ENCODE measurements at places on chromosomes 12 and 14. TPM values are rescaled to one million over a fixed set of nuclear protein-coding genes. Genes with fewer than 3 reads are reported as not detected.

Gene PGF
- 8.6 TPM for total RNA-seq

Gene MAP3K9
- 9.2 TPM for total RNA-seq

Gene KRT74
- total RNA-seq: not detected

Gene KRT73
- not detected for total RNA-seq

Gene GUCY2C
- total RNA-seq: 0.07 TPM

Gene PA2G4
- 91.4 TPM for total RNA-seq

Gene KRT80
- total RNA-seq: 3.0 TPM

Gene COQ5
- total RNA-seq: 28.9 TPM

DNA sequence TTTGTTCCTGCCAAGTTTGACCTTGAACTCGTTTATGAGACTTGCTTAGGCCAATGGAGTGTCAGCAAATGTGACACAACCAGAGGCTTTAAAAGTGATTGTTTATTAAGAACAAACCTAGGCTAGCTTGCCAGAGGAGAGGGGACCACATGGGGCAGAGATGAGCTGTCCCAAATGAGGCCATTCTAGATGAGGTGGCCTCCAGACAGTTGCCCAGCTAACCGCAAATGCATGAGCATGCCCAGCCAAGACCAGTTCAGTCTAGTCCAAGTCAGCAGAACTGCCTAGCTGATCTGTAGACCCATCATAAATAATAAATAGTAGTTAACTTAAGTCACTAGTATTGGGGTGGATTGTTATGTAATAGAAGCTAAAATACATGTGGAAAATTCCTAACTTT lies 172.8 kb upstream of the DYRK2 start:
- DNase-seq: no peak

DNA sequence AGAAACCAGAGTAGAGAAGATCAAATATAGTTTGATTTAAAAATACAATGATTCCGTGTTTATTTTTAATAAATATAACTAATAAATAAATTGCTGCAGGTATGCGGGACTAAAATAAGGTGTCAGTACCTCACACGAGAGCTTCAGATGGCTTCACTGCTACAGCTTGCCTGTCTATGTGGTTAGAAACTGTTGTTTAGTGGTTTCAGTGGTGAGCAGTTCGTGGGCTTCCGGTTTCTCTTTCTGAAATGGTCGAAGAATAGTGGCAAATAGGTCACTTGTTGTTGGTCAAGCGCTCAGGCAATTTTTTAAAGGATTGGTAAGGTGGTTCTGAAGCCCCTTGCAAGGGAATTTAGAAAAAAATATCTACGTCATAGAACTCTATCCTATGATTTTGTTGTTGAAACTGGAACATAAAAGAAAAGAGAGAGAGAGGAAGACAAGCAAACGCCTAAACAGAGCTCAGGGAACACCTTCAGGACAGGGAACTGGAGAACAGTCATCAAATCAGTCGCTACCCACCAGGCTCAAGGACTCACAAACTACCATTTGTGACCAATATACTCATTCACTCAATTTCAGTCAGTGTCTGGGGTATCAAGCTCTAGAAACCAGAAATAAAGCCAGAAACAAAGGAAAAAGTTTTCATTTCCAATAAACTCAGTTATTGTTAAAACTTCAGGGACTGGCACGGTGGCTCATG lies 31.3 kb downstream of the GABARAPL1 start:
- no peak for DNase-seq

- no peak for DNase-seq
Observed at GRCh38 chr12:100027671-100028070, 42.9 kb upstream of the ANKS1B start.

DNA sequence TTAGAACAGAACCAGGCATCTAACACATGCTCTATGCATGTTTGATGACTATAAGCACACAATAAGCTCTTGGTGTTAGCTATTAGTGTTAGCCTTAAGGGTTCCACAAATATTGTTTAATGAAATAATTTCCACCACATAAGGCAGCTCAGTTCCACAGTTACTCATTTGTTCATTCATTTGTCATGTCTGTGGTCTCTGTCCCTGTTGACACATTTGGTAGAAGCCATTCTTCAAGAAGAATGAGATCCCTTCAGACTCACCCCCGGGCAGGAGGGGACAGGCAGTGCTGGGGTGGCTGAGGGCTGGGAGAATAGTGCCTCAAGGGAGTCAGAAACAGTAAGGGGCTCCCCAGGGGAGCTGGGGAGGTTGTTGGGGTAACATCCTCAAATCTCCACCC lies 3.7 kb upstream of the FAIM2 start:
- DNase-seq: no peak

DNA sequence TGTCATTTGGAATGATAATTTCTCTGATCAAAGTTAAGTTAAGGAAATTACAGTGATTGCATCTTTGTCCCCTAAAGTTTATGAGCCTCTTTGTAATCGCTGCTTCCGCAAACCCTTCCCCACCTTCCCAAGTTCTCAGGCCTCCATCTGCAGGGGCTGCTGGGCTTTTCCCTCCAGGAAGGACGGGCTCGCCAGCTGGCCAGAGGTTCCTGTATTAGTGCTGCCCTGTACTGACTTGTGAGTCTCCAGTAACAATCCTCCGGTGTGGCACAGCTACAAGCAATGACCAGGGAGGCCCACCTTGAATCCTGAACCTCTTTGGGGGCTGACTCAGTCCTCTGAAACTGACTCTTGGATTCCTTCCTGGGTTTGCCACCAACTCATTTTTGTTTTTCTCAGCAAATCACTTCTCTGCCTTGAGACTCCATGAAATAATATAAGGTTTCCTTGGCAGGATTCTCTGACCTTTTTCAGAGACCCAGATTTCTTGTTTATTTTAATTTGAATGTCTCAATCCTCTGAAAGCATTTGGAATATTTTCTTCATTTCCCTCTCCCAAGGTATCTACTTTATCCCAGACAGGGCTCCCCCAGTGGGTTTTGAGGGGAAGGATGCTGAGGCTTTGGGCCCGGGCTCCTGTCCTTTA lies 398.6 kb downstream of the ZFP36L1 start:
- DNase-seq: no peak

GRCh38 chr12:123384994-123385376 lies 1.1 kb downstream of the KMT5A start:
- DNase-seq: no peak

DNA sequence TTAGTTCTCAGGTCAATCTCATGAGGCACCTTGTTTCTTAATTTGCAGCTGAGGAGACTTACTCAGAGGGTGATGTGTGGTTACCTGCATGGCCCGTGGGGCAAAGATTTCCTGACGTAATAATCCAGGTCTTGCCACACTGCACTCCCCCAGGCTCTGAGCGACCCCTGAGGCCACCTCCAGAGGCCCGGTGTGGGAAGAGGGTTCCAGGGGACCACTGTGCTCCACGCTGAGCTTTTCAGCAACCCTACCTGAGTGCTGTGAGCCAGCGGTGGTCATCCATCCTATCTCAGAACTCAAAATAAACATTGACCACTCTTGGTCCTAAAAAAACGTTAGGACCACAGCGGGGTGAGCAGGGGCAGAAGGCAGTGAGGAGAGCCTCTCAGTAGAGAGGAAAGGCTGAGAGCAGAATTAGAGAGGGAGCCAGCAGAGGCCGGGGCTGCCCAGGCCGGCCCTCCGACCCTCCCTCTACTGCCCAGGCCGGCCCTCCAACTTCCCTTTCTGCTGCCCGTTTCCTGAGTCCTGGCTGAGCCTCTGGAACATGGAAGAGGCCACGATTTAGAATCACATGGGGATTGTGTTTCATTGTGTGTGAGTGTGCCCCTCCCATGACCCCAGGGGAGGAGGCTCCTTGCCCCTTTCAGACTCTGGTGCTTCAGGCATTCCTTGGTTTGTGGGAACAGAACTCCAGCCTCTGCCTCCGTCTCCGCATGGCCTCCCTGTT lies 188.2 kb upstream of the DIO3 start:
- no peak for DNase-seq

- DNase-seq: no peak
Observed at GRCh38 chr12:93100610-93101009, 171.5 kb upstream of the EEA1 start.

GRCh38 chr12:121443193-121443870 lies 43.4 kb downstream of the RNF34 start:
- DNase-seq: peak; percentile 90

GRCh38 chr14:92990456-92991430 lies 67.8 kb downstream of the CHGA start:
- no peak for DNase-seq

DNA sequence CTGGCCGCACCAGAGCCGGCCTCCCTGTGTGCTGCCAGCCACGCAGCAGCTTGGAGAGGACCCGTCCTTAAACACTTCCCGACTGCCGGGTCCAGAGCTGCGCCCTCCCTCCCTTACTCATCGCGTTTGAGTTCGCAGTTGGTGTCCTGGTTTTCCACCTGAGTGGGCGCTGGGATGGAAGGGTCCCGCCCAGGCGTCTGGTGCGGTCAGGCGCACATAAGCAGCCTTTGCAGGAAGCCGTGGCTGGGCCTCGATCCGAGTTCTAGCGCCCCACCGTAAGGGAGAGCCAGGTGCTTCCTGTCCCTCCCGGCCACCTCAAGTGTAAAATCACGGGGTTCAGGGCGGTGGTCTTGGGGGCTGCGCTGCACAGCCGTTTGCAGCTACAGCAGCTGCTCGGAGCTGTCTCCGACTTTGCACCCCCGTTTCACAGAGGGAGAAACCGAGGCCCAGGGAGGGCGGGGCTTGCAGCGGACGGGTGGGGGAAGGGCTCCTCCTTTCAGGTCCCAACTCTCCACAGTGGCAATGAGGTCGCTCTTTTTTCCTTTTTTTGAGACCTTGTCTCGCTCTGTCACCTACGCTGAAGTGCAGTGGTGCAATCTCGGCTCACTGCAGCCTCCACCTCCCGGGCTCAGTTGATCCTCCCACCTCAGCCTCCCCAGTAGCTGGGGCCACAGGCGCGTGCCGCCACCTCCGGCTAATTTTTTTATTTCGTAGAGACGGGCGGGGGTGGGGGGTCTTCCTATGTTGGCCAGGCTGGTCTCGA lies 51.3 kb downstream of the LRCOL1 start:
- no peak for DNase-seq

GRCh38 chr12:63904653-63905052 lies 60.2 kb downstream of the SRGAP1 start:
- no peak for DNase-seq

- no peak for DNase-seq
Observed at GRCh38 chr12:50574601-50575348, 70.0 kb downstream of the DIP2B start.

DNA sequence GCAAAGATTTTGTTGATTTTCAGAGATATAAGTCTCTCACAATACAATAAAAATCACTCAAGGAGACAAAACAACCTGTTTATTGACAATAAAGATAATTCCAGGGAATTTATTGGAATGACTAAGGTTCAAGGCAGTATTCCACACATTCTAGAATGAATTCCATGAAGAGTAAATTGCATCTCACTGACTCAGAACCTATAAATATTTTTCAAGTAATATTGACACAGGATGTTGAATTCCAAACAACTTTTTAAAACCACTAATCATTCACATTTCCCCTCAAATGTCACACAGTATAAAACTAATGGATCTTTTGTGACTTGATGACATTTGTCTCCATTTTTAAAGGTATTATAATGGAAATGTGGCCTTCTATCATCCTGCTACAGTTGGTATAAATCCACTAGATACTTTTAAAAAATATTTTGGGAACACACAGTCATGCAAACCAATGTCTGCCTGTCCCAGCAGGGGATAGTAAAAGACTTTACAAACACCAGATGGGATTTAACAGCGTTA lies 42.1 kb upstream of the LGR5 start:
- DNase-seq: no peak

DNA sequence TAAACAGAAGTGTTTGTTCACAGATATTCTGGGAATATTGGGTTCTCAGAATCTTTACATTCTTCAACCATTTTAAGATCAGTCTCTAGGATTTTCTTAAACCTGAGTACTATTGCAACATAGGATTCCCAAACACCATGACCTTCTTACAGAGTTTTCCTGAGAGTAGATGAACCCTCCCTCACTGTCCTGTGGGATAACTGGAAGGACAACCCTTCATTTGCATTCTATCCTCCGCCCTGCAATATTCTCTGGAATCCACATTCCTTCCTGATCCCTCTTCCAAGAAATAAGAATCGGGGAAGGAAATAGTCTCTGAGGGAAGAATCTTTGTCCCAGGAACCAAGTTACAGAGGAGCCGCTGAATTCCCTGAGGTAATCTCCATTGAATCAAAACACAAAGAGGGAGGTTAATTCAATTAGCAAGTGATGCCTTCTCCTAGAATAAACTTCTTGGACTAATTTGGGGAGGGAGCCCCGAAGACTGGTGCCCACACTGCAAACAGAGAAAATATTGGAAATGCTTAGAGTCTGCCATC lies 99.8 kb upstream of the MBIP start:
- no peak for DNase-seq

DNA sequence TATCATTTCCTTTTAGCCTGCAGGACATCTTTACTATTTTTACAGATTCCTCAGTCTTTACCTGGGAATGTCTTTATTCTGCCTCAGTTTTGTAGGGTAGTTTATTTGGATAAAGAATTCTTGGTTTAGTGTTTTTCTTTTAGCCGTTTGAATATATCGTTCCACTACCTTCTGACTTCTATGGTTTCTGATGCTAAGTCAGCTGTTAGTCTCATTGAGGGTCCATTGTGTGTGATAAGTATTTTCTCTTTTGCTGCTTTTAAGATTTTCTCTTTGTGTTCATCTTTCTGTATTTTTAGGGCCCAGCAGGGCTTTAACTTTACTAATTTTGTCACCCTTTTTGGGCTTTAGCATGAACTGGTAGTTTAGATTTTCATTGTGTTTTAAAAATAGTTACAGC lies 113.5 kb downstream of the MNAT1 start:
- no peak for DNase-seq

All from mesothelial cell of epicardium (in vitro differentiated cells).